ENCODE measurements at places on chromosomes 13 and 19. TPM values are rescaled to one million over a fixed set of nuclear protein-coding genes. Genes with fewer than 3 reads are reported as not detected.

GGN gene
- total RNA-seq = not detected

APOC4 gene
- total RNA-seq = not detected

SEMA6B gene
- 1.7 TPM for total RNA-seq

KIR3DL1 gene
- not detected for total RNA-seq

DUXA gene
- not detected for total RNA-seq

CRLF1 gene
- total RNA-seq = 69.1 TPM

NLRP8 gene
- not detected for total RNA-seq

FFAR3 gene
- total RNA-seq = not detected

OCEL1 gene
- total RNA-seq = 3.9 TPM

CEACAM8 gene
- total RNA-seq = not detected

YIF1B gene
- total RNA-seq = 13.1 TPM

NRTN gene
- total RNA-seq = not detected

MISP3 gene
- 0.72 TPM for total RNA-seq

LILRA5 gene
- not detected for total RNA-seq

SLC8A2 gene
- not detected for total RNA-seq

PRKD2 gene
- 9.7 TPM for total RNA-seq

Data from fibroblast of the aortic adventitia (primary cell).